ENCODE measurements at places on chromosomes 7 and 10.

GRCh38 chr7:26658389-26659084 lies 205.9 kb downstream of the SKAP2 start:
- peak; percentile 40 for DNase-seq

DNA sequence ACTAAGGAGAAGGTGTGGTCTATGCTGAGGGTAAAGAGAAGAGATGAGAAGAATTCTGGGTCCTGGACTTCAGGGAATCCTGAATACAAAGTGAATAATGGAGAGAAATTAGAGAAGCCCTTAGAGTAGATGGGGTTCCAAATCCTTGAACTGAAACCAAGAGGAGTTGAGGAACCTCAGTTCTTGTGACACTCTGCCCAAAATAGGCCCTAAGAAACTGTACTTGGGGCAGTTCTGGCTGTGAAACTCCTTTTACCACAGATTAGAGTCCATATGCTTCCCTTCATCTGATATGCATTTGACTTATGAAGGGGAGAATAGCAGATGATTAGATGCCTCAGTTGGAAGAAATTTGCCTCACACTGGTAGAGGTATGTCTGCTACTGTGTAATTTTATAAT lies 19.0 kb downstream of the TES start:
- no peak for DNase-seq

GRCh38 chr7:48148311-48148710 lies 22.9 kb upstream of the ABCA13 start:
- DNase-seq: no peak

DNA sequence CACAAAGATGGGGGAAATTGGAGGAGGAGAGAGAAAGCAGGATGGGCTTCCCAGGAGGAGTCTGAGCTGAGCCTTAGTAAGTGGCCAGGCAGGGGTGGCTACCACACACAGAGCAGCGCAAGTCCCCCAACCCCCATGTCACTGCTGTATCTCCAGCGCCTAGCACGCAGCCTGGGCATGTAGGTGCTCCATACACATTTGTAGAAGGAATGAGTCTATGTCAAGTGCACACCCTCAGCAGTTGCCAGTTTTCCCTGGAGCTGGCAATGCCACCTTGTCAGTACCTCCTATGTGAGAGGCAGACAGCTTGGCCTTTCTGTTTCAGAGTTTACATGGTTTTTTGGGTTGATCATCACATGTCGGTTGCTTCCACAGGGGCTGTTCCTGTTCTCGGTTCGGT lies 116.1 kb downstream of the CLEC2L start:
- no peak for DNase-seq

GRCh38 chr10:78371136-78371535 lies 337.5 kb downstream of the RPS24 start:
- peak; percentile 83 for DNase-seq

- DNase-seq: no peak
Observed at GRCh38 chr7:95843286-95843685, 70.9 kb downstream of the DYNC1I1 start.

GRCh38 chr10:131310142-131310541 lies 1.4 kb downstream of the TCERG1L start:
- DNase-seq: no peak

- no peak for DNase-seq
Observed at GRCh38 chr7:127893547-127893946, 137.7 kb downstream of the LRRC4 start.

DNA sequence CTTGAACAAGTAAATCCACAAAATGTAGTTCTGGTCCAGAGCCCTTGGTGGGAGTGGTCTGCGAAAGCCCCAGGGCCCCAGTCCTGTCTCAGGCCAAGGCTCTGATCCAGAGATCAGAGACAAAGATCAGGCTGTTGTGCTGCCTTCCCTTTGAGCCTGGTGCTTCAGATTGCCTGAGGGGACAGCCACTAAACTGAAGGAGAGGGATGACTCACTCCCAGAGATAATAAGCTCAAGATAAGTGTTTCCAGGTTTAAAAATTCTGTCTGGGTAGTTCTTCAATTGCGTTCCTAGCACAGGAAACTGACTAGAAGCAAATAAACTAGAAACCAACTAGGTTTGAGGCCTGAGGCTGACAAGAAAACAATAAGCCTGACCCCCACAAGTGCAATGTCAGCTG lies 190.2 kb downstream of the RAMP3 start:
- no peak for DNase-seq

GRCh38 chr10:6215241-6215640 lies 12.5 kb downstream of the PFKFB3 start:
- no peak for DNase-seq

DNA sequence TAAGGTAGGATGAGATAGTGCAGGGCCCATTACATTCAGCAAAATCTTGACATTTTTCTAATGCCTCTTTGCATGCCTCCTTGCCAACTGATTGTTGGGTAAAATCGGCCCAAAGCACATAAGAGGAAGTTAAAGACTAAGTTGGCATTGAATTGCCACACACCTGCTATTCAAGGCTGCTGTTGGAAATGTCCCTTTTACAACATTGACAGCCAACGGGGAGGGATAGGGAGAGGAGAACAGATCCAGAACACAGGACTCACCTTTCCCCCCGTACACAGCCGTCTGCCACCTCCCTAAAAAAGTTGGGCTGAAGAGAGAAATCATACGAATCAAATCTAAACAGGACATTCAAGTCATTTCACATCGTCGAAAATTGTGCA lies 695 bp downstream of the FAM237B start:
- no peak for DNase-seq

DNA sequence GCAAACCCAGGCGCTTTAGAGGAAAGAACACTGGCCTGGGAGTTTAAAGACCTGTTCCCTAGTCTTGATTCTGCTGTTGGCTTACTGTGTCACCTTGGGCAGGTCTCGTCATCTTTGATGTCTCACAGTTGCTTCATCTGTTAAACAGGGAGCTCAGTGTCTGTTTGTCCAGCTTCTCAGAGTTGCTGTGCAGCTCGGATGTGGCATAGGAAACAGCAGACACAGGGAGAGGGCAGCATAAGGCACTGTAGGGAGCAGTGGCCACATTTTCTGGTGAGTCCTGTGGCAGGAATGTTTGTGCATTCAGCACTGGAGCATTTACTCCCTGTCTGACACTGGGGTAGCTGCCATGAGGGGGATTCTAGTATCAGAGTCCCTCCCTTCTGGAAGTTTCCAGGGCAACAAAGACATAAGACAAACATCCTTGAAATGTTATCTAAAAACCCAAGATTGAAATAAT lies 2.0 kb downstream of the REPIN1 start:
- no peak for DNase-seq

DNA sequence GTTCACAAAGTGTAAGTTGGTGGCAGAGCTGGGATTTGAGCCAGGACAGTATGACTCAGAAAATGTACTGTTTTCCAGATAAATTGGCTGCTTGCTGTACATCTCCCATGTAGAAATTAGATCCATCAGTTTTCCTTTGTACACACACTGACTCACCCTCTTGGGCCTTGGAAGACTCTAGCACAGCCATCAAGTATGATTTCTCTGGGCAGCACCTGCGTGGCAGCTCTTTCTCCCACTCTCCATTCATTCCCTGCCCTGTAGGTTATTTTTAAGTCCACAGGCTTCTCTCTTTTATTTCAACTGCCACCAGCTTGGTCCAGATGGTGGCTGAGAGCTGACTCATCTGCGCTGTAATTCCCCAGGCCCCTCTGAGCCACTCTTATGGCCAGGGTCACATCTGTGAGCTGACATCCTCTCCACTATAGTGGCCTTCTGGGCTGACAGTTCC lies 28.3 kb upstream of the SDK1 start:
- peak; percentile 44 for DNase-seq

DNA sequence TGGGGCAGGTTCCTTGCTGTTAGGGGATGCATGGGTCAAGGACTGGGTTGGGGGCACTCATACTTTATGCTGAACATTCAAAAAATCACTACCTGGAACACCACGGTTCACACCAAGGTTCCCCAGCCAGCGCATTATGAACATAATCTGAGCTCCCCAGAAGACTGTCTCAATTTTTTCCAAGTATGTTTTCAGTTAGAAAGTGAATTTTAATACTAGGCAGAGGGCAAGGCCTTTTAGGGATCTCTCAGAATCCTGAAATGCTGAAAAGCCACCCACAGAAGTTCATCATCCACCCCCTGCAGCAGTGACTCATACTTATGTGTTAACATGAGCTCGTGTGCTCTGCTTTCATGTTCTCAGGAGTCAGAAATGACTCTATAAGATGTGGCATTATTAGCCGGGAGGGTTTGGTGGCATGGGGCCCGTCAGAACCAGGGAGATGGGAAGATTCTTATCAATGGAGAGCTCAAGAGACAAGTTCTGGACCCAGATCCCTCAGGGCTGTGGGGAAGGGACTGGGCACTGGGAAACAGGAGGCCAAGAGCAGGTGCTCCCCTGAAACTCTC lies 185.2 kb upstream of the ITGB1 start:
- no peak for DNase-seq

DNA sequence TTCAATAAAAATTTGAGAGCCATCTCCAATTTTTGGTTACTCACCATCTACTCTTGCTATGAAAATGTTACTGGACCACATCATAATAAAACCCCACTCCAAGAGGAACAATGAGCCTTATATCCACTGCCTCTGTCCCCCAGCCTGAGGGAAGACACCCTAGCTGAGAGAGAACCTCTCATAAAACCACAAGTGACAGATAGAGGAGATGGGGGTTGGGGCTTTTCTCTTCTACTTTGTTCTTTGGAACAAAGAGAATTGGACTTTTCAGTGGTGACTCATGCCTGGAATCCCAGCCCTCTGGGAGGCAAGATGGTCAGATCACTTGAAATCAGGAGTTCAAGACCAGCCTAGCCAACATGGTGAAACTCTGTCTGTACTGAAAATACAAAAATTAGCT lies 27.6 kb upstream of the TAS2R16 start:
- DNase-seq: no peak

DNA sequence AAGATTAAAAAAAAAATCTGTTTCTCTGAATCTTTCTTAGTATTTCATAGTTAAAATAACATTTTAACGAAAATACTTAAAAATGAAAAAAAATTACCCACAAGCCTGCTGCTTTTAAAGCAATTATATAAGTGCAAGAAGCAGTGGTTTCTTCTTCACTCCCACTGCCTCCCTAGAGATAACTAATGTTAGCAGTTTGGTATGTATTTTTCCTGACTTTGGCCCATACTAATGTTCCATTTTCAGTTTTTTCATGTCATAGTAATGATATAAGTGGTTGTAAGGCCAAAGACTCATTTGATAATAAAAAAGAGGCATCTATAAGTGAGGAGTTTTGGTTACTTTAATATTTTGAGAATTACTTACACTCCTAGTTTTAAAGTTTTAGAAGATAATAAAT lies 24.3 kb upstream of the LAMB1 start:
- no peak for DNase-seq

GRCh38 chr10:50260791-50261281 lies 9.5 kb upstream of the ASAH2 start:
- DNase-seq: no peak

GRCh38 chr7:129271500-129272355 lies 46.9 kb downstream of the AHCYL2 start:
- DNase-seq: peak; percentile 82

DNA sequence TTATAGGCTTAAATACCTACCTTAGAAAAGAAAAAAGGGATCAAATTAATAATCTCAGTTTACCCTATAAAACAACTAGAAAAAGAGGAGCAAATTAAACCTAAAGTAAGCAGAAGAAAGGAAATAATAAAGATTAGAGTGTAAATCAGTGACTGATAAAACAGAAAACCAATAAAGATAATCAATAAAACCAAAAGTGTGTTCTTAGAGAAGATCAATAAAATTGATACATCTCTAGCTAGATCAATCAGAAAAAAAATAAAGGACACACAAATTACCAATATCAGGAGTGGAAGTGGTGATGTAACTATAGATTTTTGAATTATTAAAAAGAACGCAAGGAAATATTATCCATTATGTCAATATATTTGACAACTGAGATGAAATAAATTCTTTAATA lies 69.2 kb upstream of the NAMPT start:
- DNase-seq: no peak

- DNase-seq: no peak
Observed at GRCh38 chr10:10247585-10247984, 770.1 kb upstream of the CELF2 start.

- DNase-seq: no peak
Observed at GRCh38 chr7:67564959-67565358, 568.3 kb downstream of the TYW1 start.

- no peak for DNase-seq
Observed at GRCh38 chr10:13724484-13724883, 137.7 kb downstream of the PRPF18 start.

- no peak for DNase-seq
Observed at GRCh38 chr10:84308481-84309304, 19.7 kb upstream of the CCSER2 start.

DNA sequence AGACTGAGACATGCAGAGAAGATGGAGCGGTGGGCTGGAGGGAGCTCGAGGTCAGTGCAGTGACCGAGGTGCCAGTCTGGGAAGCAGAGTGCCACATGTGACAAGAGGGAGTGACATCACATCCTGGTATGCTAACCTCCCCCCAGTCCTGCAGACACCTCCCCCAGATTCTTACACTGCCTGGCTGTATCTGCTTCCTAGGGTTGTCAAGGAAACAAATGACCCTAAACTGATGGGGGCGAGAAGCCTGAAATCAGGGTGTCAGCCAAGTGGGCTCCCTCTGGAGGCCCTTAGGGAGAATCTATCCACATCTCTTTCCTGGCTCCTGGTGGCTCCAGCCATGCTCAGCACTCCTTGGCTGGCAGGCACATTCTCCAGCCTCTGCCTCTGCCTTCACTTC lies 316.1 kb upstream of the ZMIZ1 start:
- no peak for DNase-seq

DNA sequence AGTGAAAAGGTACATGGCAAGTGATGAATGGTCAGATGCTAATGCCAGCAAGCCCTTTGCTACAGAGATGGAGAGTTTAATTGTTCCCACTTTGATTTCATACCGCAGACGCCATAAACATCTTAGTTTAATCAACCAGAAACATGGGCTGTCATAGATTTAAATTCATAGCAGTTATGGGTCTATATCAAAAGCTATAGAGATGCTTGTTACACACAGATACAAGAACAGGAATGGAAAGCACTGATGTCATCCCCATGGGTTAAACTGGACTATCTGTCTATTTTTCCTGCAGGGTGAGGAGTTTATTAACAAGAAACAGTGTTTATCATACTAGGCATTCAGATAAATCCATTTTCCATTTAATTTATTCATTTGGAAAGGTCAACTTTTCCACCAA lies 409.2 kb downstream of the NRG3 start:
- DNase-seq: no peak

All from NCI-H82 (cell line).